ENCODE measurements at places on chromosomes 7 and 10. TPM values are rescaled to one million over a fixed set of nuclear protein-coding genes. Genes with fewer than 3 reads are reported as not detected.

MMRN2 gene
- 169 TPM for total RNA-seq

ABCC2 gene
- total RNA-seq, result 1.7 TPM

C10orf67 gene
- total RNA-seq, result not detected

ITPRID1 gene
- not detected for total RNA-seq

PIP4K2A gene
- total RNA-seq, result 35.4 TPM

ZNF32 gene
- total RNA-seq, result 14.5 TPM

AGAP9 gene
- 14.4 TPM for total RNA-seq

NPSR1 gene
- total RNA-seq, result not detected

RPEL1 gene
- total RNA-seq, result not detected

SLC29A4 gene
- total RNA-seq, result 5.2 TPM

VIPR2 gene
- not detected for total RNA-seq

ENTPD7 gene
- total RNA-seq, result 20.6 TPM

CACNB2 gene
- total RNA-seq, result not detected

MINDY4 gene
- total RNA-seq, result 4.7 TPM

RAMP3 gene
- not detected for total RNA-seq

LEP gene
- not detected for total RNA-seq

ARHGEF5 gene
- total RNA-seq, result 0.88 TPM

GRM3 gene
- total RNA-seq, result not detected

SP4 gene
- 11.4 TPM for total RNA-seq

TBXAS1 gene
- total RNA-seq, result 2.3 TPM

FAM25A gene
- not detected for total RNA-seq

MLXIPL gene
- not detected for total RNA-seq

FBXO24 gene
- total RNA-seq, result 0.38 TPM

CALN1 gene
- total RNA-seq, result not detected

INMT gene
- total RNA-seq, result not detected

MKX gene
- total RNA-seq, result not detected

RBP4 gene
- not detected for total RNA-seq

CFTR gene
- not detected for total RNA-seq

NUTM2B gene
- 0.86 TPM for total RNA-seq

AMPH gene
- total RNA-seq, result 9.2 TPM

TEX36 gene
- not detected for total RNA-seq

All from endothelial cell of umbilical vein (primary cell).